ENCODE measurements at places on chromosomes 4 and X.
A peak's percentile ranks its signal among the peaks of the same experiment; 100 is the strongest.

- no peak for DNase-seq
Observed at GRCh38 chrX:73922856-73923455, 360.0 kb downstream of the CHIC1 start.

DNA sequence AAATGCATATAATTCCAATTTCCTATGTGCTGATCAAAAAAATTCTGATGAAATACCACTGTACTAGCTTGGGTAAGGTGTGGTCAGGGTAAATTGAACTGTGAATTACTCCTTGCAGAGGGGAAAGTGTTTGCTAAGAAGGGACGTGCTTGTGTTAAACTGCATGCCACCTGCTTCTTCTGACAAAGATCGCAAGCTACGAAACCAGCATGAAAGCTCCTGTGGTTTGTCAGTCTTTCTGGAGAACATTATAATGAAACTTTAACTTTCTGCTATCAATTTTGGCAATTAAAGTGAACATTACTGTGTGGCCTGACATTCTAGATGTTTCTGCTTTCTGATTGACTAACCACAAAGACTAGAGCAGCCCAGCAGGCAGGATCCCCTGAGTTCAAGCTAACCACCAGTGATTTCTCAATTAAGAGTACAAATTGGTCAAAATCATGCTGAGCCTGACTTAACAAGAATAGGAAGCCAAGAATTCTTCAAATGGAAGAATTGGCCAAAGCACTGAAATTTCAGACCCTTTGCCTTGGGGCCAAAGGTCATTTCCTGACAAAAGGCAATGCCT, 239.0 kb downstream of the SLITRK2 start:
- no peak for DNase-seq

GRCh38 chr4:182874304-182874751, 42.9 kb downstream of the DCTD start:
- no peak for DNase-seq

GRCh38 chr4:102345795-102346100, 466 bp upstream of the SLC39A8 start:
- no peak for DNase-seq

GRCh38 chr4:184189966-184190365, 27.7 kb downstream of the ENPP6 start:
- no peak for DNase-seq

GRCh38 chr4:19030048-19030447, 1008.5 kb upstream of the LCORL start:
- no peak for DNase-seq

DNA sequence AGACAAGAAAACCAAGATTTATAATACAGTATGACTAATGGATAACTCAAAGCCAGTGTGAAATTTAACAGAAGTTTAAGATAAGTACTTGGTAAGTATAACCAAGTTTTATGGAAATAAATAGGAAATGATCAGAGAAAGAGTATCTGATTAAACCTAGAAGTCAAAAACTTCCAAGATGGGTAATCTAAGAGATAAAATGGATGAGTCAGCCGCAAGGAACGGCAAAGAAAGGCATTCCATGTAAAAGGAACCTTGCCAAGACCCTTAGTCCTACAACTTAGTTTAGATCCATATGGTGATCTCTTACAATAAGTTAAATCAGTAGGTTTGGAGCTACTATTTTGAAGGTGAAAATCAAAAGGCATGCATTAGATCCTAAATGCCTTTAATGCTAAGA, 34.8 kb downstream of the LIN54 start:
- DNase-seq = no peak

DNA sequence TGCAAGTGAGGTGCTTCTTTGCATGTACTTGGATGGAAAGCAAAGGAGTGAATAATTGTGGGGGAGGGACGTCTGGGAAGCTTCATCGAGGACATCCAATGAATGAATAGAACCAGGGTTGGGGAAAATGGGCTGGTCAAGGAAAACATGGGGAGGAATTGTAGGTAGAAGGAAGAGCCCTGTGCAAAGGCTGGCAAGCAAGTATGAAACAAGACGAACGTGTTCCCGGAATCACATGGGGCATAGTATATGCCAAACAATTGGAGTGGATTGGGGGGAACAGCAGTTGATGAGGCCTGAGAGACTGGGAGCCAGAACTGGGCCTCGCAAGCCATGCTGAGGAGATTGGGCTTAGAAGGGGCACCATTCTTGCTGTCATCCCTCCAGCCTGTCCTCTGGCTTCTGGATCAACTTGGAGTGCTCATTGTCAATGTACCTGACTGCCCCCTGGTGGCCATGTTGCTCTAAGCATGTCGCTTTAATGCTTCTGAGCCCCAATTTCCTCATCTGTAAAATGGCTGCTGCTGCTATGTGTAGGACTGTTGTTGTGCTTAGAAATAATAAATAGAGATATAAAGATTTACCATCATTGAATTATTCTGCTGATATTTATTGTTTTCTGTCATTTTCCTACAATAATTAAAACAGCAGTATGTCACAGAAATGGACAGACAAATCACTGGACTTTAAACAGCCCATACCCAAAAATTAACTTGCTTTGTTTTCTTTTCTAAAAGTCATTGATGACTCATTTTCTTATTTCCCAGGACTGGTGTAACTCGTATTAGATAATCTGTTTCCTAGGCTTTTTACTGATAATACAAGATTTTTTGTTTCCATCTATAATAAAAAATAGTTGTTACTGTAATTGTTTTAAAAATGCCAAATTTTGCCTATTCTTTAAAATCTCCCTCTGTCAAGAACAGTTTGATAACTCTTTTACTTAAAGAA, 66.4 kb downstream of the JADE3 start:
- peak; percentile 28 for DNase-seq

DNA sequence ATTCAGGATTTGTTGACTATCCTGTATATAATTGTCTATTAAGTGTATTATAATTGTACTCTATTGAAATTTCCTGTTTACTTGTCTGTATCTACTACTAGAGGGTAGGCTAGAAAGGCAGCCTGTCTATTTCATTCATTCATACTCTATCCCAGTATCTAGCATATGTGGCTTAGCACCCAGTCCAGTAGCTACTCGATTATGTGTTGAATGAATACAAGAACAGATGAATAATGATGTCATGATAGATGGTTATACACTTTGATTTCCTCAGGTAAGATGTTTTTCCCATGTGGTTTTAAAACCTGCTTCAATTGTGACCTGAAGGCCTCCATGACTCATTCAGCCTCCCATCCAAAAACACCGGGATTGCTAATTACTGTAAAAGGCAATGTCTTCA, 68.0 kb downstream of the IL21 start:
- DNase-seq = no peak

DNA sequence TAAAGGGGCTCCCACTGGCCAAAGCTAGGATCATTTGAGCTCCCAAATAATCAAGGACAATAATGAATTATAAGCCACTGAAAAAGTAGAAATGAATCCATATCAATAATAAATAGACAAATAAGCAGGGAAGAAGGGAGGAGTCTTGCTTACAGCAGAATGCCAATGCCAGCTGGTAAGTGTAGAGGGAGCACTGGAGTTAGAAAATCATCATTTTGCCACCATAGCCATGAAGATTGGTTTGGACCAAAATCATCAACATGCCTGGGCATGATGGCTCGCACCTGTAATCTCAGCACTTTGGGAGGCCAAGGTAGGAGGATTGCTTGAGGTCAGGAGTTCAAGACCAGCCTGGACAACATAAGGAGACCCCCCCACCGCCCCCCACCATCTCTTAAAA, 20.4 kb upstream of the SH3KBP1 start:
- DNase-seq = no peak

DNA sequence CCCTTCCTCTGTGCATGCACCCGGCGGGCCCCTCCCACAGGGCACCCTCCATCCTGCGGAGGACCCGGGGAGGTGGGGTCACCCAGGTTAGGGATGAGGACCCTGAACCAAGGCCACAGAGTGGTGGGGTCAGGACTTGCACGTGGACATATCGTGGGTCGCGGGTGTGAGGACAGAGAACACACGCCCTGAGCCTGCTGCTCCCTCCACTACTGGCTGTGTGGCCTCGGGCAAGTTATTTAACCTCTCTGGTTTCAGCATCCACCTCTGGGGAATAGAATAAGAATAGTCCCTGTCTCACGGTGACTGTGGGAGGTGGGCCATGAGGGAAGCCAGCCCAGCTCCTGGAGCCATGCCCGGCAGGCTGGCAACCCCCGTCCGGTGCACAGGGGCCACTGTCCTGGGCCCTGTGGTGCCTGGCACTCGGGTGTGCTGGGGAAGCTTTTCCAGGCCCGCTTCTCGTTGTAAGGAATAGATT, 5.1 kb downstream of the PSAPL1 start:
- no peak for DNase-seq

- no peak for DNase-seq
Observed at GRCh38 chr4:73947239-73947985, 34.4 kb downstream of the PF4 start.

DNA sequence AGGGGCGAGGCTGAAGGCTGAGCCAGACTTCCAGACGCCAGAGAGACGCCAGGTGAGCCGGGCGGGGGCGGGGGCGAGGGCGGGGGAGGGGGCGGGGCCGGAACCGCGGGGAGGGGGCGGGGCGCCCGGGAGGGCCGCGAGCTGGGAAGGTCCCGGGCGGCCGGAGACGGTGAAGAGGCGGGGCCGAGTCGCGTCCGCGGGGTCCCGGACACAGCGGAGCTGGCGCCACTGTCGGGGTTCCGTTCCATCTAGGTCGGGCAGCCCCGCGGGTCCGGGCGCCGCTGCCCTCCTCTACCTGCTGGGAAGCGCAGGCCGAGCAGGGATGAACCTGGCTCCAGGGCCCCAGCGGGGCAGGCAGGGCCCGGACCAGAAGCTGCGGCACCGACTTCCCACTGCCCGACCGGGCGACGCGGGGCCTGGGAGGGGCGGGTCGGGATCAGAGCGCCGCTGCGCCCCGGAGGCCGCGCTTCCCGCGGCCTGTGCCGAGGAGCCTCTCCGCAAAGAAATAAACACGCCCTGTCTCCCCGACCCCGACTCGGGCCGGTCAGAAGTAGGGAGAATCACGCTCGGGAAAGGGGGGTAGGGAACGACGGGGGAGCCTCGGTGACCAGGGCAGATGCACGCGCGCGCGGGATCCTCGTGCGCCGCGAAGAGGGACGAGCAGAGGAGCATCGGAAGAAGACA, 10.6 kb downstream of the HMX1 start:
- no peak for DNase-seq

DNA sequence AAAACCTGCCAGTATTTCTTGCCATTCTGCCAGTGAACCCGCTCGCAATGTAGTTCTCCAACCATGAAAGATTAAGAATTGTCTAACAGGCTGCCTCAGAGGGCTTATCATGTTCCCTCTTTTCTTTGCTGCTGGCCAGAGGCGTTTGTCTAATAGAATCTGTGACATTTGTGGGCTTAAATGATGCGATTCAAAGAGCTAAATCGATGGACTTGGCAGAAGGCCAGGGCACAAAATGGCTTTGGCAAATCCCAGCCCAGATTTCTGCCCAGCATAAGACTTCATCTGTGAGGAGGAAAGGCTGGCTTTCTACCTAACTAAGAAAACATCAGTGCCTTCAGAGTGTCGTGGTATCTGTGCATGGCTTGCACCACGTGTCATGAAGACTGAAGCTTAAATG, 79.9 kb downstream of the TRPC5OS start:
- DNase-seq = no peak

- DNase-seq = no peak
Observed at GRCh38 chrX:18995221-18995620, 11.3 kb upstream of the PHKA2 start.

DNA sequence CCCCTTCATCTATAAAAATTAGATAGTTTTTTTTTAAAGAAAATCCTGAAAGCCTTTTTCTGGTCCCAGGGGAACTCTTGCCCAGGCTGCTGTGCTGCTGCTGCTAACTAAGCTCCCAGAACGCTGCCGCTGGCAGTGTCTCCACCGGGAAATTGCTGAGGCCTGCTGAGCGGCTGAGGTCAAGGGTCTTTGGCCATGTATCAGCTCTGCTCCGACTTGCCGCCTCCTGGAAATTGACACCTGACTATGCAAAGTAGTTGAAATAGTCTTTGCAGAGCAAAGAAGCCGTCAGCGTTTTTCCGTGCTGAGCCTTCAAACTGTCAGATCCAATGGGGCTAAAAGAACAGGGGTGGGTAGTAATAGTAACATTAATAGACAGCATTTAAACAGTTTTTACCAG, 839 bp downstream of the QDPR start:
- no peak for DNase-seq

- DNase-seq = no peak
Observed at GRCh38 chr4:151583157-151583914, 174.4 kb downstream of the FHIP1A start.

DNA sequence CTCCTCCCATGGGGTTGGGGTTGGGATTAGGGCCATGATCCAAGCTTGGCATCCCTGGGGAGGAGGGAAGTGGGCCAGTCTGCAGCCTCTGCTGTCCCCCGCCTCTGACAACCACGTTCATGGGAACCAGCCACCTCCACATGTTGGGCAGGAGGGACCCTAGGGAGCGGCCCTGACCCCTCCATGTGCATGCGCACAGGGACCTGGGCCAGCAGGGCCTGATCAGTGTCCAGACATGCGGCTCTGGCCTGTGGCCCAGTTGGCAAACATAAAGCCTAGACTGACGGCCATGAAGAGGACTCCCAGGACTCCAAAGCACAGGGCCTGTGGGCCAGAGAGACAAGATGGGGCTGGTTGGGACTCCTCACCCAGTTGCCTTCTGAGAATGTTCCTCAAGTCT, 11.3 kb downstream of the SLC38A5 start:
- DNase-seq = no peak

Measured in NCI-H2227 treated with DMSO at 0.1 percent for 48 hours (cell line).